ENCODE measurements at places on chromosomes 2 and 18. TPM values are rescaled to one million over a fixed set of nuclear protein-coding genes. Genes with fewer than 3 reads are reported as not detected.

DNA sequence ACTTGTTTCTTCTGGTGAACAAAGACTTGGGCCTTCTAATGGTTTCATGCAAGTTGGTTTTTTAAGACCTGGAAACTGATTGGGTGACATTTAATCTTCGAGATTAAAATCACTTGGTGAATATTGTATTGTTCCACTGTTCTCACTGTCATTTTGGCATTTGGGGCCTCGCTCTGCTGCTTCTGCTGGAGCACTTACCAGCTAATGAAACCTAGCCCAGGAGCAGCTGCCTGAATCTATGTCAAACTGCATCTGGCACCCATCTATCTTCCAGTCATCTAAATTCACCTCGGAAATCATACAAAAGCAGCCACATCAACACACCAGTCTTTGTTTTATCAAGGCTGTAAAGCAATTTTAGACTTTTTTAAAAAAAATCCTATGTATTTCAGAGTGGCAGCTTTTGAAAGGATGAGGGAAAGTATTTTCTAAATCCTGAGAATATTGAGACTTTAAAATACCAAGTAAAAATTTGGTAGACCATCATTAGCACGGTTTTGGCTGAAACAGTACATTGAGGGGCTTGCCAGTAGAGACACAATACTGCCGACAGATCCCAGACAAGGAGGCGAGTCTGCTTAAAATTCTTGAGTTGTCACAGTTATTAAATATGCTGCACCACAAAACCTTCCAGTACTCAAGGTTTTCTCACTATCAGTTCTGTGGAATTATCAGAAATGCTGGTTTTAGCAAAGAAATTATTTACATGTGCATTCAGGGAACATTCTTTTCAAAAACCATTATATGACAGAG is 26.1 kb upstream of the SERTAD2 start:
- H3K27me3 ChIP-seq: no peaks in the 10 kb centered on the region
- no peak overlapping the region for H3K4me3 ChIP-seq
- DNase-seq: no peak
- H3K4me1 ChIP-seq: peaks cover 15% of the 10 kb centered on the region

- H3K36me3 ChIP-seq: no peaks in the 10 kb centered on the region
- no peaks in the 10 kb centered on the region for H3K4me1 ChIP-seq
- H3K27ac ChIP-seq: no peak overlapping the region
- no peak for DNase-seq
- H3K27me3 ChIP-seq: no peaks in the 10 kb centered on the region
- H3K4me3 ChIP-seq: no peak overlapping the region
Measured at GRCh38 chr2:1911811-1912210, 167.5 kb upstream of the PXDN start.

DNA sequence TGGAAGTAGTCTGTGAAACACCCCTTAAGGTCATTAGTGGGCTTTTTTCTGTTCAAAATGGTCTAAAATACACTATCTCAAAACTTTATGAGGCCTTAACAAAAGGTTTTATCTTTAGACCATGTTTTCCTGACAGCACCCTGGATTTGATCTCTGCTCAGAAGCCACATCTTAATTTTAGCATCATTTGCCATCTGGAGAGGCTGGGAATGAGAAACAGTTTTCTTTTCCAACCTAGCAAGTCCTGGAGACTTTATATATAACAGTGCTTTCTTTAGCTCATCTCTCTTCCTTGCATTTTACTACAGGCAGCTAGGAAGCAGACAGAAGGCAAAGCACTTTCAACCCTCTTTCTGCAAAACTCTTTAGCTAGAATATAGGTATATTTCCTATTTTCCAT is 62.7 kb upstream of the CYTIP start:
- H3K27ac ChIP-seq: no peak overlapping the region
- no peaks in the 10 kb centered on the region for H3K27me3 ChIP-seq
- no peak overlapping the region for H3K4me3 ChIP-seq
- no peaks in the 10 kb centered on the region for H3K4me1 ChIP-seq

The UNC50 gene
- 30.7 TPM for total RNA-seq

The NTSR2 gene
- 0.85 TPM for total RNA-seq

The LBH gene
- 18.6 TPM for total RNA-seq

Data from gastrocnemius medialis (tissue), 4 donors.